Suppressor macrophage (primary cell): ENCODE measurements at places on chromosomes 11 and 22.

GRCh38 chr11:100823360-100823759 lies 136.3 kb downstream of the ARHGAP42 start:
- DNase-seq = no peak

GRCh38 chr22:23745791-23746190 lies 5.1 kb downstream of the ZNF70 start:
- DNase-seq = peak; percentile 27

DNA sequence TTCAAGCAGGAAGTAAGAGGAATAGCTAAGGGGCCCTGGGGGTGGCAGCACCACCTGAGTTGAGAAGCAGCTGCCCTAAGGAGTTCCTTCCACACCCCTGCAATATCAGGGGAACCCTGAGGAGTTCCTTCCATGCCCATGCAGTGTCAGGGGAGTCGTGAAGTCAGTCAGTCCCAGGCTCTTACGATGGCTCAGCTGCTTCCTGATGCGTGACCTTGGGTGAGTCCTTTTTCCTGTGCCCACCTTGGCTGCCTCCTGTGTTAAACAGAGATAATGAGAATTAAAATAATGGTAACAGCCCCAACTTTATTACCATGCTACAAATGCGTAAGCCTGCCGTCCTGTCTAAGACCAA lies 181.1 kb downstream of the MIAT start:
- no peak for DNase-seq

DNA sequence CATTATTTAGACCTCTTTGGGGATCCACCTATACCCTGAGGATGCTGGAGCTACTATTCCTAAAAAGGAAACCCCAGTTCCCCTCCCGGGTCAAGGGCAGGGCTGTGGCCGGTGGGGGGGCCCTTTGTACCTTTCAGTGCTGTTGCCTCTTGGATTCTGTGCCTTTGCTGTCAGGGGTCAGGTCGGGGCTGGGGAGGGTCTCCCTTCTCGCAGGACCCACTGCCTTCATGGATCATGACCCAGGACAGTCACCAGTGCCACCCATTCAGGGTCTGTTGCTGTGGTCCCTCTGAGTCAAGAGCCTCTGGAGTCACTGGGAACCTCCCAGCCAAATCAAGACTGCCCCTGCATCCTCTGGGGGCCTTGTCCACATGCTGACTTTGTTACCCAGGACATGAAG lies 78.1 kb upstream of the CCND1 start:
- no peak for DNase-seq

DNA sequence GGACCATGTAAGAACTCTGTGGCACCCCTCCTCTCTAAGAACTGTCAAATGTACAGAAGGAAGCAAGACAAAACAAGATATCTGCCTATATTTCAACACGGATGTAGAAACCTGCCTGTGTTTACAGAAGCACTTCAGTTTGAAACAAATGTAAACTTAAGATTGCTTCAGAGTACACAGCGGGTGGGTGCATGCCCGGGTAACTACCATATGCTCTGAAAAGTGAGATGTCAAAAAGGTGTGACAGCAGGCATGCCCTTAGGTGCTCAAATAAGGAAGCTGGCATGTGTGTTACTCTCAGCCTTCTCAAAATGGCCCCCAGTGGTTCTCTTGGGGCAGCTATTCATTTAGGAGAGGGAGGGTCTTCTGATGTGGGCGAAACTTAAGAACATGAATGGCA lies 5.2 kb downstream of the ACP2 start:
- no peak for DNase-seq

GRCh38 chr11:72921028-72921716 lies 107.0 kb downstream of the ATG16L2 start:
- DNase-seq = no peak

GRCh38 chr22:43441216-43441615 lies 29.4 kb downstream of the MPPED1 start:
- DNase-seq = no peak

DNA sequence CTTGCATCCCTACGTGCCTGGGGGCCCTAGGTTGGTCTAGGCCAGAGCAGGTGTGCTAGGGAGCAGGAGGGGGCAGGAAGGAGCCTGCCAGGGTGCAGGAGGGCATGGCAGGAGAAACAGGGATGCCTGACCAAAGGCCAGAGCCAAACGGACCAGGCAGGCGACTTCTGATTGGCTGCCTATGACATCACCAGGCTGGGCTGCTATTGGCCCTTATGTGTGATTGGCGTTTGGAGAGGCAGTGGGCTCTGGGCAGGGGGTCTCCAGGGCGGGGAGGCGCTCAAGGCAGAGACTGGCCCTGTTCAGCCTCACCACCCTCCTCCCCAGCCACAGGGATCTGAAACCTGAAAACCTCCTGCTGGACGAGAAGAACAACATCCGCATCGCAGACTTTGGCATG lies 44.4 kb downstream of the MOB2 start:
- DNase-seq = no peak

- no peak for DNase-seq
Measured at GRCh38 chr11:7196396-7197146, 55.1 kb upstream of the SYT9 start.

DNA sequence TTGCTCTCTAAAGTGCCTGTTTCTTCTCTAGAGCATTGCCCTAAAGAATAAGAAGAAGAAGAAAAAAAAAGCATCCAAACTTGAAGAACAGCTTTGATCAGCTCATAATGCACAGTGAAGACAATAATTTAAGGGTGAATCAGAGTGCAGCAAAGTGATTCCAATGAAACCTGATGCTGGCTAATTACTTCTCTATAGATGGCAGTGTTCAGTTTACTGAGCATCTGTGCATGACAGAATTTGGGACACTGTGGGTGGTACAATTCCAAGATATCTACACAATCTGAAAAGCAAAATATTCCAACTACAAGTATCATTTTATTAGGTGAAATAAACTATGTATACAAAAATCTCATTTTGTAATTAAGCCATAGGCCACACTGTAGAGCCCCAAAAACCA lies 450.5 kb upstream of the CCDC90B start:
- no peak for DNase-seq

DNA sequence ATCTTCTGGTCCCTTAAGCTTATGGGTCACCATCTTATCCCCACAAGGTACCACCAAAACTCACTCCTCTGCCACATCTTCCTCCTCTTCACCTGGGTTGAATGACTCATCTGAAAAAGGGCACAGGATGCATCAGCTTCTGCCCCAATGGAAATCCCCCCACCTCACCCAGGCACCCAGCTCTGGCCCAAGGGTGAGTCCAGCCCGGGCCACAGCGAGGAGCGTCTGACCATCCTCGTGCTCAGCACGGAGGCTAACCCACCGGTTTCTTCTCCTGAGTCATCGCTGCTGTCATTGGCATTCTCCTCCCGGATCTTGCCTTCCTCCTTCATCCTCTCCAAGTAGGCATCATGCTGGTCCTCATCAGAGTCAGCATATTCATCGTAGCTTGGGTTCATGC lies 5.3 kb upstream of the TNKS1BP1 start:
- DNase-seq = no peak

DNA sequence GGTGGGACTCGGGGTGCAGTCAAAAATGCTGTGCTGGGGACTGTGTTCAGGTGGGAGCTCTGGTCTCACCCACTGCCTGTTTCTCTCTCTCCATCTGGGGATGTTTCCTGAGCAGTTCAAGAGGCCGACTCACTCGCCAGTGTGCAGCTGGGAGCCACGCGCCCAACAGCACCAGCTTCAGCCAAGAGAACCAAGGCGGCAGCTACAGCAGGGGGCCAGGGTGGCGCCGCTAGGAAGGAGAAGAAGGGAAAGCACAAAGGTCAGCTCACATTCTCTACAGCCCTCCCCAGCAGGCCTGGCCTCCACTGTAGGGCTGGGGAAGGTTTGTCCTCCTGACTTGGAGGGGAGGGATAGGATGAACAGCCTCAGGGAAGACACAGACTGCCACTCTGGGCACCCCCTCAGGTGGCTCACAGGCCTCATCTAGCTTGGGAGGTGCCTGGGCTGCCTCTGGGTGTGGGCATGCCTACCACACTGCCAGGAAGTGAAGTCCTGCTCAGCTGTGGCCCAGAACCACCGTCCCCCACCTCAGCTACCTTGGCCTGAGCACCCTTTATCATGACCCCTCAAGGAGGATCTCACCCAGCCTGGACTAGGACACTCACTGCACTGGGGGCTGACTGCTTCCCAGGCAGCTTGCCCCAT lies 13.0 kb downstream of the TUB start:
- DNase-seq = no peak

- DNase-seq = no peak
Measured at GRCh38 chr22:24011735-24012068, 598 bp downstream of the CABIN1 start.

DNA sequence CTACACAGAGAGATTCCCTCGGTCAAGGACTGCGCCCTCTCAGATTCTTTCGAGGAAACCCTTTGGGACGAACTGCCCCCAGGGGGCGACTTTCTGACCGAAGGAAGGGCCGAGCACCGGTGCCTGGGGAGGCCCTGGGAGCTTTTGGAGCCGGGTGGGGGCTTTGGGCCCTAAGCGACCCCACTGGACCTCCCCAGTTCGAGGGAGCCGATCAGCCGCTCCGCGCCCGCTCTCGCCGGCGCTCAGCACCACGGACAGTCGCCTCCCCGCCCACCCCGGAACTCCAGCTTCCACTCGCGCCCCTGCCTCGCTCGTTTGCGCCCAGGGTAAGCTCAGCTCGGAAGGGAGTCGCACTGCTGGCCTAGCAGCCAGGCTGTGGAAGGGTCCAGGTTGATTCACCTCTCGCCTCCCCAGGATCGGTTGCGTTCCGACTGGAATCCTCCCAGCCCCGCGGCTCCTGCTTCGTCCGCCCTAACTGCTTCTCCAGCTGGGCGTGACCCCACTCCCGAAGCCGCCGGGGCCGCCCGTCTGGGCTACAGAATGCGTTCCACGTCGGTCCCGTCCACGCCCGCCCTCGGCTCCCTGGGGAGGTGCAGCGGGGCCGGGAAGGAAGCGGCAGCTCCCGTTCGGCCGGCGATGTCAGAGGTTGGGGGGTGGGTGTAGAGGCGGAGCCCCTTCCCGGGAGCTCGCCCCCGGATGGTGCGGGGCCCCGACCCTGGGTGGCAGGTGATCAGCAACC lies 428 bp downstream of the SCN3B start:
- peak; percentile 65 for DNase-seq

- no peak for DNase-seq
Measured at GRCh38 chr11:17792161-17792560, 57.6 kb downstream of the KCNC1 start.

DNA sequence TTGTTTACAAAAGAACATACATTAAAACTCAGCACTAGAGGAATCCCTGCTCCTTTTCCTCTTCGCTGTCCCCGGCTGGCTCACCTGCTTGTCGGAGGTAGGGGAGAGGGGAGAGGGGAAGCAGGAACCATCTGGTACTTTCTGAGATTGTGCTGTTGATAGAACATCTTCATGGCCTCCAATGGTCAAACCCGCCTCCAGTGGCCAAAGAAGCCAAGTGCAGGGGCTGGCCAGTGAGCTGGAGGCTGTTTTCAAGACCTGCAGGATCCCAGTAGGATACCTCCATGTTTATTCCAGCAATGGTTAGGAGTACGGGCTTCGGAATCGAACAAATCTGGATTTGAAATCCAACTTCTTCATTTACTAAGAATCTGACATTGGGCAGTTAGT lies 92.6 kb downstream of the PKNOX2 start:
- DNase-seq = no peak

DNA sequence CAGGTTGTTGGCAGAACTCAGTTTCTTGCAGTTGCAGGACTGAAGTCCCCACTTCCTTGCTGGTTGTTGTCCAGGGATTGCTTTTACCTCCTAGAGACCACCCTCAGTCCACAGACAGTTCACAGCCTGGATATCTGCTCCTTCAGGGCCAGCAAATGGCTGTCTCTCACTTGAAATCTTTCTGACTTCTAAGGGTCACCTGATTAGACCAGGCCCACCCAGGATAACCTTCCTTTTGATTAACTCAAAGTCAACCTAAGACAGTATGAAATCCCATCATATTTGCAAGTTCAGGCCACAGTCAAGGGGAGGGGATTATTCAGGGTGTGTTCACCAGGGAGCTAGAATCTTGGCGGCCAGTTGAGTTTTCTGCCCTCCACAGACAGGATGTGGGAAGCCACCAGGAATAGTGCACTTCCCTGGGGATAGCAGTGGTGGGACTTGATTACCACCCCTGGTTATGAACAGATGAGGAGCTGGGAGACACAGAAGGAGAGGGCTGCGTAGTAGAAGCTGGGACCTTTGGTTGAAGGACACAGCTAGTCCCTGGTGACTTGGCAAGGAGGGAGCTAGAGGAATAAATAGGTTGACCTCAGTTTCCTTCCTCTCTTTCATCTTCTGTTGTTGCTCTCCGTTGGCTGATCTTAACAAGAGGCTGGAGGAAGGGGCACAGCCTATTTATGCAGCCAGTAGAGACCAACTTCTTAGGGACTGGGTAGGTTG lies 33.4 kb downstream of the MIAT start:
- no peak for DNase-seq

DNA sequence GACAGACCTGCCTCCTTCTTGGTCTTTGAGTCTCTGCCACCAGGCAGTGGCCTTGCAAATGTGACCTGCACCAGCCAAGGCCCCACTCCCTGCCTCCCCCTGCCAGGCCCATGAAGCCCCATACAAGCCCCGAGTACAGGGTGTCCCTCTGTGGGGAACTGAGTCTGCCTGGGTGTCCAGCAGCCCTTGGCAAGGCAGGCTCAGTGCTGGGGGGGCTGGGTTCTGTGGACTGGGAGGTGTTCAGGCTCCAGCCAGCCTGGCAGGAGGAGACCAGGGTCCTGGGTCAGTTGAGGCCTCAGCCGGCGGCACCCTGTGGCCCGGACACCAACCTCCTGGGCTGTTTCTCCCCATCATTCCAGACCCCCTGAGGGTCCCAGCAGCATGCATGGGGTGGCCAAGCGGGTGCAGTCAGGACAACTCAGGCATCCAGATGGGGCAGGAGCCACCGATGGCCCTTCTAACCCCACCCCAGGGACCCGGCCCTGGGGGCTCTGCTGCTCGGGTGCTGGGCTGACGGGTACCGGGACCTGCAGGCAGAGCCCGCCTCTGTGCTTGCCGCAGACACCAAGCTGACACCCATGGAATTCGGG lies 5.7 kb downstream of the MUC5AC start:
- no peak for DNase-seq

DNA sequence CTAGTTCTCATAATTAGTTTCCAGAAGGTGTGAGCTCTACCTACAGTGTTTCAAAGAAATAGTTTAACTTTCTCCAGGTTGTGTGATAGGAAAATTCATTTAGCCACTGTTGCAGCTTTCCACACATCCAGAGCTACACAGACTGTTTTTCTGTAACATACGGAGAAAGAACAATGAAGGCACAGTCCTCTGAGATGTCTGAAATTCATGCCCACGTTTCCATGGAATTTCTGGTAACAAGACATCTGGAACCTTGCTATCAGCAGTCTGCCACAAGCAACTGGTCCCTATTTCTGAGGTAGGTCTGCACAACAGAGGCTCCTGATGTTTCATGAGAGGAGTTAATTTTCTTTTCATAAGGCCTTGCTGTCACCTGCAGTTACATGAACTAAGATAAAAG lies 273.3 kb upstream of the C11orf87 start:
- DNase-seq = no peak
